ENCODE measurements at places on chromosomes 12 and 14. TPM values are rescaled to one million over a fixed set of nuclear protein-coding genes. Genes with fewer than 3 reads are reported as not detected.

GLIPR1L1 gene
- 0.27 TPM for polyA plus RNA-seq

RSRC2 gene
- 127 TPM for polyA plus RNA-seq

PRH2 gene
- polyA plus RNA-seq = 0.26 TPM

SLC35E3 gene
- polyA plus RNA-seq = 23.6 TPM

TSPAN19 gene
- polyA plus RNA-seq = not detected

DNAAF2 gene
- 11.1 TPM for polyA plus RNA-seq

ACRBP gene
- 2.6 TPM for polyA plus RNA-seq

ZNF605 gene
- polyA plus RNA-seq = 19.0 TPM

NEUROD4 gene
- not detected for polyA plus RNA-seq

METTL1 gene
- 20.7 TPM for polyA plus RNA-seq

TMEM233 gene
- not detected for polyA plus RNA-seq

DYNC1H1 gene
- 285 TPM for polyA plus RNA-seq

GARIN6 gene
- not detected for polyA plus RNA-seq

LRTM2 gene
- 0.59 TPM for polyA plus RNA-seq

CSRP2 gene
- 26.3 TPM for polyA plus RNA-seq

AQP2 gene
- polyA plus RNA-seq = not detected

TPCN1 gene
- polyA plus RNA-seq = not detected

SLC4A8 gene
- polyA plus RNA-seq = 1.2 TPM

MYO1A gene
- not detected for polyA plus RNA-seq

GSG1 gene
- polyA plus RNA-seq = 14.9 TPM

TAS2R7 gene
- polyA plus RNA-seq = not detected

GLRX5 gene
- 48.1 TPM for polyA plus RNA-seq

SUDS3 gene
- polyA plus RNA-seq = 36.0 TPM

PRB2 gene
- not detected for polyA plus RNA-seq

COL2A1 gene
- 25.9 TPM for polyA plus RNA-seq

IFI27 gene
- polyA plus RNA-seq = 1.8 TPM

KRT77 gene
- not detected for polyA plus RNA-seq

PLBD1 gene
- polyA plus RNA-seq = 28.6 TPM

YBX3 gene
- 1,118 TPM for polyA plus RNA-seq
